ENCODE measurements at places on chromosomes 3 and 15. TPM values are rescaled to one million over a fixed set of nuclear protein-coding genes. Genes with fewer than 3 reads are reported as not detected.

GRCh38 chr15:40323953-40324937, 753 bp downstream of the INAFM2 start:
- no peak for DNase-seq

DNA sequence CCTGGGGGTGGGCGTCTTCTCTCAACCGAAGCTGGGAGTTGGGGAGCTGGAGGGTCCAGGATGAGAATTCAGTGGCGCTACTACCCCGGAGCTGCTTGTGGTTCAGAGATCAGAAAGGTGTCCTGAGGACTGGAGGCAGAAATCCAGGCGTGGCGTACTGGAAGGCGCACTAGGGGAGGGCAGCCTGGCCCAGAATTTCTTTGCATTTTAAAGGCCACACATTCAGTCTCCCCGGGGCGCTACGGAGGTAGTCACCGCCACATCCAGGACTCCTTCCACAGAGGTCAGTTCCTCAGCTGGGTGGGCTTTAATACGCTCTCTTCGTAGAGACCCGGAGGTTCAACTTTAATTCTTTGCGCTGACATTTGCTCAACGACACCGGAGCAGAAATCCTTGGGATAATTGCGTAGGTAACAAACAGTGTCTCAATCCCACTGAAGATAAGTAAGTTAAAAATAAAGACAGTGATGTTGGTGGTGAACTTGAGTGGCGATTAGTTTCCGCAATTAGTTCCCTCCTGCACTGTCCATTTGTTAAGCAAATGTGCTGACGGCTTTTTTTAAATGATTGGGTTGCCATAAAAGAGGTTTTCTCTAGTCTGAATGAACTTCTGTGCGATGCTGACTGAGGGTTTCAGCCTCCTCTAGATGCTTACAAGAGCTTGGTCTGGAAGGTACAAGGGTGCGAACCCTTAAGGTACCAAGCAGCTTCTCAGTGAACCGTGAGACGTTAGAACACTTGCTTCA, 535 bp downstream of the MCTP2 start:
- DNase-seq: peak; percentile 34

- DNase-seq: peak; percentile 80
Measured at GRCh38 chr3:176167272-176167671, 1030.0 kb downstream of the TBL1XR1 start.

- DNase-seq: peak; percentile 51
Measured at GRCh38 chr15:74541494-74542165, 610 bp downstream of the ARID3B start.

DNA sequence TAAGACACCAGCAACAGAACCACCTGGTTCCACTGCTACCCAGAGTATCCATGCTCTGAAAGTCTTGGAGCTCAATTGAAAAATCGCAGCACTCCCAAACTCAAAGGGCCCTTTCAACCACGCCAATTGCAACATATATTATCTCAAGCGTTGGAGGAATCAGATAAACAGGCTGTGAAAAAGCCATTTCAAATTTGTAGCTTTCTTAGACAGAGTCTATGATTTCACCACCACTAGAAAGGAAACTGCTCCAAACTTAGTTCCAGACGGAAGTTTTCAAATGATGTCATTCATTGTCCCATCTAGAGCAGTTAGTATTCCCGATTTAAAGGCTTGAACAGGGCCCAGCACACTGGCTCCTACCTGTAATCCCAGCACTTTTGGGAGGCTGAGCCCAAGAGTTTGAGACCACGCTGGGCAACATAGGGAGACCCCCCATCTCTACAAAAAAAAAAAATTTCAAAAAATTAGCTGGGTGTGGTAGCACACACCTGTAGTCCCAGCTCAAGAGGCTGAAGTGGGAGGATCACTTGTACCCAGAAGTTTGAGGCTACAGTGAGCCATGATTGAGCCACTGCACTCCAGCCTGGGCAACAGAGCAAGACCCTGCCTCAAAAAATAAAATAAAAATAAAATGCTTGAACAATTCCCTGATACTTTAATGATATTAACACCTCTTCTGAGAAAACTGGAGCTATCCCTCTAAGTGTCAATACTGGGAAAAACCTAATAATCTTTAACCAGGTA, 16.8 kb downstream of the TNIK start:
- no peak for DNase-seq

- DNase-seq: no peak
Measured at GRCh38 chr3:177590826-177591225, 393.5 kb upstream of the TBL1XR1 start.

DNA sequence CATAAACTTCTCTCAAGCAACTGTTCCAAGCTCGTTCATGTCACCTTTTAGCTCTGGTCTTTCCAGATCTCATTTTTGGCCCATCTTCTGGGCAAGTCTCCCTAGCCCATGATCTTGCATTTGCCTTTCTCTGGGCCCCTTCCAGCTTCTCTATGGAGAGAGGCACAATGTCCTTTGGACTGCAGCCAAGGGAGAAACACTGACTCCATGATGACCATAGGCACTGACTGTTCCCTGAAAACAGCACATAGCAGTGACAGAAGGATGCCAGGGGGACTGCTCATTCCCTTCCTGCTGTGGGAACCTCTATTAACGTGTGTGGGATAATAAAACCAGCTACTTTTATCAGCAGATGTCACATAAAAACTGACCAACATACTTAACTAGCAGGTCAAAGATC, 60.3 kb downstream of the STRIT1 start:
- no peak for DNase-seq

DNA sequence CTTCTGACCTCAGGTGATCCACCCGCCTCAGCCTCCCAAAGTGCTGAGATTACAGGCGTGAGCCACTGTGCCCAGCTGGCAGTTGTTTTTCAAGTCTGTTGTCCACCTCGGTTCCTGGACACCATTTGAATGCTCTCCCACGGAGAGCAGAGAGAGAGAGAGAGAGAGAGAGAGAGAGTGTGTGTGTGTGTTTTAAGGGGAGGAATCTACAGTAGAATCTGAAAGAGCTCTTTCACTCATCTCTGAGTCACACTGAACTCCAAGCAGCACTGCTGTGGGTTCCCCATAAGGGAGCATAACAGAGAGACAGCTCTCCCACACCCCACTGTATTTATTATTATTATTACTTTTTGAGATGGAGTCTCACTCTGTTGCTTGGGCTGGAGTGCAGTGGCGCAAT, 156.6 kb downstream of the RPLP1 start:
- DNase-seq: peak; percentile 2

The GOLGA8T gene
- total RNA-seq: 0.10 TPM

The LSAMP gene
- not detected for total RNA-seq

The AGTR1 gene
- not detected for total RNA-seq

The GPR176 gene
- 49.1 TPM for total RNA-seq

The SAXO2 gene
- 1.2 TPM for total RNA-seq

The ISLR gene
- total RNA-seq: not detected

The TAGLN3 gene
- total RNA-seq: 14.9 TPM

The RAD18 gene
- 23.5 TPM for total RNA-seq

The SPG11 gene
- total RNA-seq: 42.8 TPM
